Head of caudate nucleus (tissue), 42 donors: ENCODE measurements at places on chromosomes 12 and 14.

DNA sequence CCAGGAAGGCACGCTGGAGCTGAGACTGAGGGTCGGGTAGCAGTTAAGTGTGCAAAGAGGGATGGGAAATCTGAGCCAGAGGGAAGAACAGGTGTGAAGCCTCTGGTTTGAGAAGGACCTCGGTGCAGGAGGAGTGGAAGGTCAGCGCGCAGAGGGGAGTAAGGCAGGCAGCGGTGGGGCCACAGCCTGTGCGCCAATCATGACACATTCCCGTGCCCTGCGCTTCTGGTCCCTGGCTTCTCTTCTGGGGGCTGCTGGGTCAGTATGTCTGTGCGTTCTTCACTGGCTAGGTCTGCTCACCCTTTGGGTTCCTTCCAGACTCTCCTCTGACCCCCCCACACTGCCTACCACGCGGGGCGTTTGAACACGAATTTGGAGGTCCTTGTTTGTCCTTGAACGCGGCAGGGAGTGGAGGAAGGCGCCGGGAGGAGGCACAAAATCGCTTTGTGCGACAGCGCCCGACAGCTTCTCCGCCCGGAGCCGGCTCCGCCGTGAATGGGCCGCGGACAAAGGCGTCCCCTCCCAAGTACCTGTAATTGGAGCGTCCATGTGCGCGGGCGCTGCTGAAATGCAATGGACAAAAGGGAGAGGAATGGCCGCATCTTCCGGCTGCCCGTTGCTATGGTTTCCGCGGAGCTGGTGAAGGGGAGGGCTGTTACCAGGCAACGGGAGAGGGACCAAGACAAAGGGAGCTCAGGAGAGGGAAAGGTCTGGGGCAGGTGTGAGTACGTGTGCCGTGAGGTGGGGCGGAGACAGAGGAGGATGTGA is 207.2 kb upstream of the SRRM4 start:
- peak; percentile 77 for DNase-seq

DNA sequence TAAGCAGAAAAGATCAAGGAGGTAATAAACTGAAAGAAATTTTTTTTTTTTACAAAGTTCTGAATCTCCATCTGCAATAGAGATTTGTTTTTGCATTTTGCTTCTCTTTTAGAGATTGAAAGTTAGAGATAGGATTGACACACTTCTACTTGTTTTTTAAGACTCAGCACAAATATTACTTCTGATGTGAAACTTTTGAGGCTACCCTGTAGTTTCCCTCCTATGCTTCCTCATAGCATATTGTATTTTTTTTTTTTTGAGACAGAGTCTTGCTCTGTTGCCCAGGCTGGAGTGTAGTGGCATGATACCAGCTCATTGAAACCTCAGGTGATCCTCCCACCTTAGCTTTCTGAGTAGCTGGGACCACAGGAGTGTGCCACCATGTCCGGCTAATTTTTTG is 32.1 kb upstream of the SGPP1 start:
- no peak for DNase-seq

- DNase-seq, result no peak
Measured at GRCh38 chr12:52400906-52401305, 5.2 kb downstream of the KRT82 start.

- no peak for DNase-seq
Measured at GRCh38 chr14:102620413-102620812, 28.0 kb downstream of the RCOR1 start.

DNA sequence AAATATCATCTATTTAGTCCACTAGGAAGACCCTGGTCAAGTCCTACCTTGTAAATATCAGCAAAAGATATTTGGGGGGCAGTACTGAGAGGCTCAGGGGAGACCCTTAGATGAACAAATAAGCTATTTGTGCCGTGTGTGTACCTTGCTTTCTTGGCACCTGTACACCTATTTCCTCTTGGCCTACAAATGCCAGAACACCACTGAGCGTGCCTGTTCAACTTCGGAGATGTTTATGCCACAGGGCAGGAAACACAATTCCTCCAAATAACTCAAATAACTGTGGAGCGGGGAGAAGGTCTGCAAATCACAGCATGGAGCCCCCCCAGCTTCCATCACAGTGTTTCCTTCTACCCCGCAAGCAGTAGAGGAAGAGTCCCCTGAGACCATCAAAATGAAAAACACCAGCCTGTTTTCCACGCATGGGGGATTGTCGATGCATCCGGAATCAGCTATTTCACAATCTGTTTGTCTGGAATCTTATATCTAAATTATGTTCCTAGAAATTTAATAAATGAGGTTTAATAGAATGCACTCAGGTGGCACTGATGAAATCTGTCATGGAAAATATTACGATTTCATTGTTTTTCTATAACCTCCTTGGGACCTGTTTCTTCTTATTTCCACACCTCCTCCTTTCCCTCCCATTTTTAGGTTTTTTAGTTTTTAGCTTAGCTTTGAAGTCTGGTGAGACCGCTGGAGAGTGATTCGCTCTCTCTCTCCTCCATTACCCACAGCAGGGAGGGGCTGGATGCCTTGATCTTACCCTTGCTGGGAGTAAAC is 254.0 kb upstream of the SRRM4 start:
- no peak for DNase-seq

DNA sequence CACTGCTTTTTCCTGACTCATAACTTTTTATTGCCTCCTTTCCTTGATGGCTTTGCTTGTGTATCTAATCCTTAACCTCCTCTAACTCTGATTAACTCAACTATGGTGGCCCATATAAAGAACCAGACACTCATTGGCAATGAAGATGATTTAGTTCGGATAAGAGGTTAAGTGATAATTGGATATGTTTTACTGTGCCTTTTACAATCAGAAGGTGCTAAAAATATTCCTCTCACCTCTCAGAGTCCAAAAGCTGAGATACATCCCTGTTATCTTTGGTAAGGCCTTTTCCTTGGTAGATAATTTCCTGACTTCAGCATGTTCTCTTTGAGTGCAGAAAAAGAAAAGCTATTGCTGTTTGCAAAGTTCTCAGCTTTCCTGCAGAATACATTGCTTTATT is 367.7 kb downstream of the SLC16A7 start:
- DNase-seq, result no peak

DNA sequence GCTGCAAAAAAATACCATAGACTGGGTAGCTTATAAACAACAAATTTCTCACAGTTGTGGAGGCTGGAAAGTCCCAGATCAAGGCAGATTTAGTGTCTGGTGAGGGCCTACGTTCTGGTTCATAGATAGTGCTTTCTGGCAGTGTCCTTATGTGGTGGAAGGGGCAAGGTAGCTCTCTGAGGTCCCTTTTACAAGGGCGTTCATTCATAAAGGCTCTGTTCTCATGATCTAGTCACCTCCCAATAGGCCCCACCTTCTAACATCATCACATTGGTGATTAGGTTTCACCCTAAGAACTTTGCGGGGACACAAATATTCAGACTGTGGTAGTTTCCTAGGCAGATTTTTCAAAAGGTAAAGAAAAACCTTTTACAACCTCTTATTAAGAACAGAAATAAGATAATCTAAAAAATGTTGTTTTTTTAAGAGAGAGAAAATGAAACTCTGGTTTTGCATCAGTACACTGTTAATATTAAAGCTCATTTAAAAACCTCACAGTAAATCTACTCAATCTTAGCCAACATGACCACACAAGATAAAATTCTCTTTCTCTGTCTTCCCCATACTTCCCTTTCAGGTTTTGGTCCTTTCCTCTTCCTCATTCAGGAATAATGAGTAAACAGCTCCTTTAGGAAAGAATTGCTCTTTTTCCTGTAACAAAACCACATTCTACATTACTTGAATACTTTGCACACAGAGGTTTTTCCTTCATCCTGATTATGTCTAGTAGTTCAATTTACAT is 117.5 kb downstream of the UNC79 start:
- DNase-seq, result no peak

- no peak for DNase-seq
Measured at GRCh38 chr14:64074961-64075612, 219.1 kb downstream of the ESR2 start.

DNA sequence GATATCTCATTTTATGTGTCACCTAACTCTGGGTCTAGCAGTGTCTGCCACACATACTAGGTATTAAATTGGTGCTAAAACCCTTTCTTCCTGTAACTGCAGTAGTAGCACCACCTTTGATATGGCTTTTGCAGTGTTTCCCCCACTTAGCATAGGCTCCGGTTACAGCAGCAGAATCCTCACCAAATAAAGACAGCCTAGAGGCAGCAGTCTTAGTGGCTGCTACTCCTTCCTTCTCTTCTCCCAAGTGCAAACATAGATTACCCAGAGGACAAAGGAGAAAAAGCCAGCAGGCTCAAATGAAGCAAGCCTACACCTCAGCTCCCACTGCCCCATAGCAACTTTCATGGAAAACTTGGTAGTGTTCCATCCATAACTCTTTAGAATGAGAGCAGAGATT is 30.1 kb upstream of the ABCC9 start:
- DNase-seq, result no peak

GRCh38 chr12:76890151-76891143 is 11.6 kb upstream of the CSRP2 start:
- DNase-seq, result peak; percentile 59

DNA sequence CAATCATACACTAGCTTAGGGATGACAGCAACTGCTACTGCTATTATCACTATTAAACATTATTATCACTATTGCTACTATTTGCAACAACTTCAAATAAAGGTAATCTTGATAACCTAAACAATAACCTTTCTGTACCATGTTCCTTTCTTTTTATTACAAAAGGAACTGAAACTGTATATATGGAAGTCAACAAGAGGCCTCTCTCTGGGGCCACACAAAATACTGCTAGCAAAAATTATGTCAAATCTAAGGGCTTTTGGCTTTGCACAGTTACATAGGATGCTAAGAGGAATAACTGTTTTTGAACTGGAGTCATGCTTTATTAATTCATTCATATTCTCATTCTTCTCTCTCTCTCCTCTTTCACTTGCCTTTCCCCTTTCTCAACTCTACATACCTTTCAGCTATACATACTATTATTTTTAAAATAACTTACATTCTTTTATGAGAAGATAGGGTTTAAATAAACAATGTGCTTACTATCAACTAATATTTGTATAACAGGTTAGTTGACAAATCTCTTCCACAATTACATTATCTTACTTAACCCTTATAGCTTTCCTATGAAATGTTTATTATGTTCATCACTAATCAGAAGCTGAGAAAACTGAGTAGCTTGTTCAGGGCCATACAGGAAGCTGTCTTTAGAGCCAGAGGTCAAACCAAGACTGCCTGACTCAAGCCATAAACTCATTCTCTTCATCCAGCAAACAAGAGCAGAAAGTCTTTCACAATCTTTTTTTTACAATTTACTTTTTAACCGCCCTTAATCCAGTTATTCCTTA is 25.7 kb downstream of the SPTSSA start:
- DNase-seq, result no peak

DNA sequence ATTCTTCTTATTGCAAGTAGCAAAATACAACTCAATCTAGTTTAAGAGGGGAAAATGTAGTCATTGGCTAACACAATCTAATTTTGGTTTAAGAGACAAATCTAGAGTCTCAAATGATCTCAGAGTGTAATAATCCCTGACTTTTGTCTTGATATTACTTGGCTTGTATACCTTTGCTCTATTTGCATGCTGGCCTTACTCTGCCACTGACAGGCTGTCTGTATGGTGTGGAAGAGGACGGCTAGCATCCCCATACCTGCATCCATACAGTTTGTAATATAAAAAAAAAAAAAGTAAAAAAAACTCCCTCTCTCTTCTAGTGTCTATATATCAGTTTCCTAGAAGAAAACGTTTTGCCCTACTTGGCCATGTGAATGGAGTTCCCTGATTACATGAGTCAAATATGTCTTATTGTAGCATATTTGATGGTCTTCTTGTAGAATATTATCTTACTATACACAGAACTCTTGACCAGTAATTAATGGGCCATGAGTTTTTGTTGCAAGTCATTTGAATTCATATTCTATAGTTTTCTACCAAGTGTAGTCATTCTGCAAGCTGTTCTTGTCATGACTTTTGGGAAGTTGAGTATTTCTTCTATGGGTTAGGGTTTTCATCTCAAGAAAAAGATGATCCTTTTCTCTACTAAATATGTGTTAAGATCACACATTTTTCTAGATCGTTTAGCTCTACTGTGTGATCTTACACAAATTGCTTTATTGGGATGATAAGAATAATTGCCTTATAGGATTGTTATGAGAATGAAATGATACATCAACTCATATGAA is 8.2 kb downstream of the HIF1A start:
- no peak for DNase-seq

- no peak for DNase-seq
Measured at GRCh38 chr14:92928258-92928629, 5.3 kb downstream of the CHGA start.

- no peak for DNase-seq
Measured at GRCh38 chr14:99916091-99916383, 122.8 kb downstream of the EML1 start.

- DNase-seq, result no peak
Measured at GRCh38 chr12:110921262-110921661, 883 bp upstream of the MYL2 start.

GRCh38 chr12:45872446-45872845 is 117.9 kb downstream of the SCAF11 start:
- no peak for DNase-seq

DNA sequence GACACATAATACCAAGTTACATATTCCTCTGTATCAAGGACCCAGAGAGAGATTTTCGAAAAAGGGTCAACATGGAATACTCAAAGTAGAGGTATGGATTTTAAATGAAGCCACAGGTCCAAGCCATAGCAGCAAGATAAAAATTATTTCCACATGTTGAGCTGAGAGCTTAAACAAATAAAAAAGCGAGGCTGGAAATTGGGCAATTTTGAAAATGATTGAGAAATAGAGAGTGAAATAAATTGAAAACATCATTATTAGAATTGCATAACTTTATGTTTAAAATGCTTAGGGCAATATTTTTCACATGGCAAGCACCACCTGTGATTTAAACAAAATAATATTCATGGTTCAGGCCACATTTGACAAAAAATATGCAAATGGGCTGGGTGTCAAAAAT is 1251.0 kb upstream of the USP15 start:
- DNase-seq, result no peak

DNA sequence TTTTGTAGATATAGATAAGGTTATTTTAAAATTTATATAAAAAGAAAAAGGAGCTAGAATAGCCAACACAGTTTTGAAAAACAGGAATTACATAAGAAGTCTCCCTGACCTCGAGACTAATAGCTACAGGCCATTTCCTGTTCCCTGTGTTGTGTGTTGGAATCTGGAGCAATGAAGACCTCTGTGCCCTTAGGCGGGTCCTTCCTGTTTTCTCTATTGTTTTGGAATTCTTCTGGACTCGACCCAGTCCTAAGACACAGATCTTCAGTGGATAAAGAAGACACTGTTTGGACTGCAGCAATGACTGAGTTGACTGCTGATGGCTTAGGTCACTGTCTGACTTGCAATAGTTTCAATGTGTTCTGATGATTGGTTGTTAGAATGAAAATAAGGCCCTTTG is 26.2 kb downstream of the SNRPF start:
- DNase-seq, result no peak
